Activated T-helper 9 cell treated with anti-CD3 and anti-CD28 coated beads, Interleukin-2, amount 50 U/mL, for 16 hours (primary cell): ENCODE measurements at places on chromosomes 5 and 9.

GRCh38 chr9:106467865-106468164 lies 395.2 kb upstream of the ZNF462 start:
- DNase-seq, result no peak

DNA sequence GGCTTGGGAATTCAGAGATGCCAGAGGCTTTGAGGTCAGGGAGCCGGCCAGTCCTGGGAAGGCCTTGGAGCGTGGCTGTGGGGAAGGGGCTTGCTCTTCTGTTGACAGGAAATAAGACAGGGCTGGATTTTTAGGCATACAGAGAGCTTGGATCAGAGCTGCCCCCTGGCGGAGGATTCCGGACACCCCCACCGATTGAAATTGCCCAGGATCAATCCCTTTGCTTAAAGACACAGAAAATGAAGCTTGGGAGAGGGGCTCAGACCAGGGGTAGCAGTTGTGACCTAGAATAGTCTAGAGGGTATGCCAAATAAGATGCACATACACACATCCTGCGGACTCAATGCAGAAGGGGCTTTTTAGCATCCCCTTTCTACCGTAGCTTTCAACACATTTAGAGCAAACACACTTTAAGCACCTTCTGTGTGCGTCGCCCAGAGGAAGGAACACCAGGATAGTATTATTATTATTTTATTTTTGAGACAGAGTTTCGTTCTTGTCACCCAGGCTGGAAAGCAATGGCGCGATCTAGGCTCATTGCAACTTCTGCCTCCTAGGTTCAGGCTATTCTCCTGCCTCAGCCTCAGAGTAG lies 1.7 kb upstream of the NTMT1 start:
- peak; percentile 57 for DNase-seq

GRCh38 chr5:137858954-137859353 lies 8.7 kb upstream of the MYOT start:
- no peak for DNase-seq

DNA sequence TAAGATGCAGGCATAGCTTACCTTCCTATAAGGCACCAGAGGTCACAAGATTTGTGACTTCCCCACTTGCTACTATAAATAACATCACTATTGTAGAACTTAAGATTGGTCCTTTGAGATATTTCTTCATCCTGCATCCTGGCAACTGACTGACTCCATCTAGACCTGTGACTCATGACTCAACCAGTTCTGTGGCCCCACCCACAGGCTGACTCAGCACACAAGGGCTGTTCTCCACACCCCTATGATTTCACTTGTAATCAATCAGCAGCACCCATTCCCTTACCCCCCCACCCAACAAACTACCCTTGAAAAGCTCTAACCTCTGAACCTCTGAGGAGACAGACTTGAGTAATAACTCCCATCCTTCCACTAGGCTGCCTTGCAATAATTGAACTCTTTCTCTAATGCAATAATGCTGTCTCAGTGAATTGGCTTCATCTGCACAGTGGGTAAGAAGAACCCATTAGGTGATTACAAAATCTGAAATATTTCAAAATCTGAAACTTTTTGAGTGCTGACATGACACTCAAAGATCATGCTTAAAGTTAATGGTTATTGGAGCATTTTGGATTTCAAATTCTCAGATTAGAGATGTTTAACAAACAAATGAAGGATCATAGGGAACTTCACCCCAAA lies 296.7 kb downstream of the ARL15 start:
- peak; percentile 5 for DNase-seq

- DNase-seq, result no peak
Observed at GRCh38 chr5:139148306-139148705, 49.9 kb downstream of the SIL1 start.

GRCh38 chr5:29203049-29203448 lies 1990.4 kb upstream of the CDH6 start:
- no peak for DNase-seq

DNA sequence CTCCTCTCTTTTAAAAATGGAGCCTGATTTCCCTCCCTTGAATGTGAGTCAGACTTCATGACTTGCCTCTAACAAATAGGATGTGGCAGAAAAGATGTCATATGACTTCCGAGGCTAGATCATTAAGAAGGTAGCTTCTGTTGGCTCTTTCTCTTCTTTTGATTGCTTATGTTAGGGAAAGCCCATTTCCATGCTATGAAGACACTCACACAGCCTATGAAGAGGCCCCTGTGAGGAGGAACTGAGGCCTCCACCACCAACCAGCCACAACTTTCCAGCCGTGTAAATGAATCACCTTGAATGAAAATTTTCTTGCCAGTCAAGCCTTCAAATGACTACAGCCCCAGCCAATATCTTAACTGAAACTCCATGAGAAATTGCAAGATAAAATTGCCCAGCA lies 413.4 kb downstream of the TMEM38B start:
- no peak for DNase-seq
